T-cell (primary cell): ENCODE measurements at places on chromosomes 2 and 18. TPM values are rescaled to one million over a fixed set of nuclear protein-coding genes. Genes with fewer than 3 reads are reported as not detected.

UGT1A3 gene
- total RNA-seq = not detected

GRCh38 chr2:204197336-204198005 is 260.9 kb downstream of the ICOS start:
- no peak for DNase-seq

LOXHD1 gene
- total RNA-seq = 0.07 TPM

DNA sequence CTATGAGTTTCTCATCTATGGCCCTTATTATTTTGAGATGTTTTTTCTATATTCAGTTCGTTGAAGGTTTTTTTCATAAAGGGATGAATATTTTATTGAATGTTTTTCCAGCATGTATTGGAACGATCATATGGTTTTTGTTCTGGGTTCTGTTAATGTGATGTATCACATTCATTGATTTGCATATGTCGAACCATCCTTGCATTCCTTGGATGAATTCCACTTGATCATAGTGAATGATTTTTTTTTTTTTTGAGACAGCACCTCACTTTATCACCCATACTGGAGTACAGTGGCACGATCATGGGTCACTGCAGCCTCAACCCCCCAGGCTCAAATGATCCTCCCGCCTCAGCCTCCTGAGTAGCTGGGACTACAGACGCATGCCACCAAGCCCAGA is 5.5 kb upstream of the NEMP2 start:
- DNase-seq = no peak

DNA sequence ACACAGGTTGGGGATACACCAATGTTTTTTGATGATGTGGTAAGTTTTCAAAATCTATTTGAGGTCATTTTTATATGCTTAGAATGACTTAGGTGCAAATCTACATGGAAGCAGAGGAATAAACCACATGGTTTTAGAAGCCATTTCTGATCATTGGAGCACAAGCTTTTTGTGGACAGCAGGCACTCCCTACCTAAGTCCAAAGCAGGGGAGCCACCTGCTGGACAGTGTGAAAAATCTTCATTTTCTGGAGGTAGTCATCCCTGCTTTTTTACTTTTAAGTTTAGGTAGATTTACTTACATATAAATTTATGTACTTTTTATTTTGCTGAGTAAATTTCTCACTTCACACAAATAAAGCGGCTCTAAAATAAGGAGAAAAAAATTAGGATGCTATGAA is 323.2 kb downstream of the PLCL1 start:
- DNase-seq = peak; percentile 31
